ENCODE measurements at places on chromosomes 2 and 18. TPM values are rescaled to one million over a fixed set of nuclear protein-coding genes. Genes with fewer than 3 reads are reported as not detected.

SIGLEC15 gene
- not detected for total RNA-seq

EMX1 gene
- total RNA-seq, result not detected

PRLH gene
- not detected for total RNA-seq

ELAC1 gene
- total RNA-seq, result 6.7 TPM

SERPINB3 gene
- total RNA-seq, result not detected

CUL3 gene
- total RNA-seq, result 79.6 TPM

OTOS gene
- not detected for total RNA-seq

FN1 gene
- 4.5 TPM for total RNA-seq

- DNase-seq, result no peak
Observed at GRCh38 chr18:22469926-22470247, 52.2 kb upstream of the CTAGE1 start.

DNA sequence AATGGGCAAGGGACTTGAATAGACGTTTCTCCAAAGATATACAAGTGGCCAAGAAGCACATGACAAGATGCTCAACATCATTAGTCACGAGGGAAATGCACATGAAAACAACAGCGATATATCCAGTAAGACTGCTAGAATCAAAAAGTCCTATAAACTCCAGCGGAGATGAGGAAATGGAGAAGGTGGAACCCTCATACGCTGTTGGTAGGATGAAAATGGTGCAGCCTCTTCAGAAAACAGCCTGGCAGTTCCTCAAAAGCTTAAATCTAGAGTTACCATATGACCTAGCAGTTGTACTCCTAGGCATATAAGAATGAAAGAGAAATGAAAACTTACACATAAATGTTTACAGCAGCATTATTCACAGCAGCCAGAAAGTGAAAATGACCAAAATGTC is 48.1 kb downstream of the HPCAL1 start:
- no peak for DNase-seq

DNA sequence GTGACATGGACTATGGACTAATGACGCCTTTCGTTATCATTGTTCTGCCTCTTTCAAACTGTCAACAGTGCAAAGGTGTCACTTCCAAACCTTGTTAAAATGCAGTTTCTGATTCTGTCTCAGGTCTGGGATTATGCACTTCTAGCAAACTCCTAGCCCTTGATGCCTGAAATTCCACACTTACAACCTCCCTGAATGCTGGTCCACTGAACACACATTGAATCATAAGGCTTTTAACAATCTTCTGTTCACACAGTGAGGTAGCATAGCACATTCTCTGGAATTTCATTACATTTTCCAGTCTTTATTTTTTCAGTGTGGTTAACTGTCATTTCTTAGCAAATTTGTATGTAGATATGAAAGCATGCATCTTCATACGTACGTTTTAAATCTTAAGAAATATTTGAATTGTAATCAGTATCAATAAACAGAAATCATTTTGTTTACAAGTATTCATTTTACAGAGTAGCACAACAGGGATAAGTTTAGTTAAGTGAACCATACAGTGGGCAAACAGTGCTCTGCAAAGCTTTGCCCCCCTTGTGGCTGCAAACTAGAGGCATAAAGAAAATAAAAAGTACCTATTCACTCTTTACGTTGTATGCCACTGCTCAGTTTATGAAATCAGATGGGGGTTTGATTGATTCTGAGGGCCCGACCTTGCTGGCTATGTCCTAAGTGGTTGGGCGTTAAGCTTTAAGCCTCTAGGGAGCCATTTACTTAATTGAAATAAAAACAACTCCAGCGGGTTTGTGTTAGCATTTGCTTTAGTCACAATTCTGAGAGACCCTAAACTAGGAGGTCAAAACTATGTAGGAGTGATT is 250.8 kb downstream of the LRRTM1 start:
- no peak for DNase-seq

GRCh38 chr2:64337314-64337713 is 116.6 kb upstream of the LGALSL start:
- no peak for DNase-seq

GRCh38 chr2:159513745-159514144 is 102.6 kb downstream of the BAZ2B start:
- no peak for DNase-seq

DNA sequence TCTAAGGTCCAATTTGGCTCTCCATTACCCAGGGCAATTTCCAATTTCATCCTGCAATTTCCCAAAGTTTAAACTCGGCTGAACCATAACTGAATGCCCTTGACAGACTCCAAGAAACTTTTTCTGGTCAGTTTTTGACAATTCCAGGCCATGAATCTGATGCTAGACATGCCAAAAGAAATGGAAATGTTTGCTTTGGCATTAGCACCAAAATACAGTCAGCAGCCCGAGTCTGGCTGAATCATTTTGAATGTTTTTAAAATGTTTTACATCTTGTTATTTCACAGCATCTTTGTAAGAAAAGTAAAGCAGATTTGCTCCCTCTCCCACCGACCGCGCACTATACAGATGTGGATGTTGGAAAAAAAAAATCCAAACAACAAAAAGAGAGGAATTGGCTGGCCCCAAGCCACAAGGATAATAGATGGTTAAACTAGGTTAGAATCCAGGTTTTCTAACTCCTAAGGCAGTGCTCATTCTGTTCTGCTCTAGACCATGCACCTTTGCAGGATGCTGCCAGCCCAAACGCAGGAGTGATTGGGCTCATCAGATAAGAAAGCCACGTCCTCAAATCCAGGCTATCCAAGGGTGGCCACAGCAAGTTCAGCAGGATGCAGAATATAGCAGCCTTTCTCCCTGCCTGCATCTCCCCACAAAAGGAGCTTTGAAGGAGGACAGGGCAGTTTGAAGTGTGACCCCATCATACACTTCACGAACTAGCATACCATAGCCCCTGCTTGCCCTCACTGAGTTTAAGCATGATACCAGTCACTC is 167.5 kb downstream of the ALK start:
- no peak for DNase-seq

- no peak for DNase-seq
Observed at GRCh38 chr2:144198116-144198515, 321.8 kb downstream of the ZEB2 start.

DNA sequence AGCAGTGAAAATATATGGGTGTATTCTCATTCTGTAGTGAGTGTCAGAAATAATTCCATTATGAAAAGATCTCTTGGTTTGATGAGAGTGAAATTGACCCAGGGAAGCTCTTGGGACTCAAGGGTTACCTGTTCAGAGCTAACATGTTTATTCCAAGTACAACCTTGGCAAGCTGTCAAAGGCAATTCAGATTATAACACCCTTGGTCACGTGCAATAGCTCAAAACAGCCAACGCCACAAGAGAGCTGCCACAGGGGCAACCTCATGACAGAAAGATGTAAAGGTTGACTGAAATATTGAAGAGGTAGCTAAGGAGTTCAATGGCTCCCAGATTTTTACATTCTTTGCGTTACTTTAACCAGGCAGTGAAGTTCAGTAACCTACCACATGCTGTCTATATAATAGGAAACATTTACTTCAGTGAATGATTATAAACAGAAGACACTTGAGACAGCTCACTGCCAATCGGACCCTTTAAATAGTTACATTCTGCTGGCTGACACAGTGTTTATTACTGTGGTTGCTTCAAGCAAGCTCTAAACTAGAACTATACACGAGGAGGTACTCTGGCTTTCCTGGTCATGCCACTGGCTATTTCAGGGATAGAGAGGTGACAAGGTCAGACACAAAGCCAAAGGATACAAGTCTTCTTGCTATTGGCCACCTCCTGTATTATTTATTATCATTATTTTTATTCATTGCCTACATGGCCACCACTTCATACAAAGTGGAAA is 187.3 kb downstream of the PID1 start:
- DNase-seq, result no peak

GRCh38 chr2:54360055-54360792 is 95.9 kb upstream of the SPTBN1 start:
- DNase-seq, result no peak

DNA sequence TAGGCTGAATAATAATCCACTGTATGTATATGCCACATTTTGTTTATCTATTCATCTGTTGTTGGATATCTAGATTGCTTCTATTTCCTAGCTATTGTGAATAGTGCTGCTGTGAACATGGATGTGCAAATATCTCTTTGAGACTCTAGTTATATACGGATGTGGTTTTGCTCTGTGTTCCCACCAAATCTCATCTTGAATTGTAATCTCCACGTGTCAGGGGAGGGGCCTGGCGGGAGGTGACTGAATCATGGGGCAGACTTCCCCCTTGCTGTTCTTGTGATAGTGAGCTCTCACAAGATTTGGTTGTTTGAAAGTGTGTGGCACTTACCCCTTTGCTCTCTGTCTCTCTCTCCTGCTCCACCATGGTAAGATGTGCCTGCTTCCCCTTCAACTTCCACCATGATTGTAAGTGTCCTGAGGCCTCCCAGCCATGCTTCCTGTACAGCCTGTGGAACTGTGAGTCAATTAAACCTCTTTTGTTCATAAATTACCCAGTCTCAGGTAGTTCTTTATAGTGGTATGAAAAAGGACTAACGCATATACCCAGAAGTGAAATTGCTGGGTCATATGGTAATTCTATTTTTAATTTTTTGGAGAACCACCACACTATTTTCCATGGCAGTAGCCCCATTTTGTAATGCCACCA is 86.1 kb upstream of the UPP2 start:
- DNase-seq, result no peak

DNA sequence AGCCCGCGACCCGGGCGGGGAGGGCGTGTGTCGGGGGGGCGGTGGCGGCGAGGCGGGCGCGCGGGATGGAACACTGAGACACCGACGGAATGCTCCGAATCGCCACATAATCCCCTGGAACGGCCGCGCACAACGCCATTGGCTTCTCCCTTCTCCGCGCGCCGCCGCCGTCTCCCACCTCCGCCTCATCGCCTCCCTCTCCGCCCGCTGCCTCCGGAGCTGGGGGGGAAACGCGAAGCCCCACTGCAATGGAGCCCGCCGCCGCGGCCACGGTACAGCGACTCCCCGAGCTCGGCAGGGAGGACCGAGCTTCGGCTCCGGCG is at the start of gene PHLPP1:
TSS of gene PHLPP1 (plus strand) at position 106 of the 323 bp plus-strand sequence. CDS start at position 249, 143 bp downstream.
- DNase-seq, result no peak

GRCh38 chr18:80202264-80202998 is 44.9 kb downstream of the PARD6G start:
- DNase-seq, result no peak

DNA sequence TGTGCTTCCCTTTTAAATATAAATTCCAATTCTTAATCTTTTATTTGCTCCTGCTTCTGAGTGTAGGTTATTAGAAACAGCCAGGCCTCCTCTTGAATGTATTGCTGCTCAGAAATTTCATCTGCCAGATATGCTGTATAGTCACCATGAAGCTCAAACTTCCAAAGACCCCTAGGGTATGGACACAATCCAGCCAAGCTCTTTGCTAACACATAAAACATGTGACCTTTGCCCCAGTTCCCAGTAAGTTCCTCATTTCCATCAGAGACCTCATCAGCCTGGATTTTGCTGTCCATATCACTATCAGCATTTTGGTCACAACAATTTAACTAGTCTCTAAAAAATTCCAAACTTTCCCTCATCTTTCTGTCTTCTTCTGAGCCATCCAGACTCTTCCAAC is 75.2 kb downstream of the MAP2 start:
- DNase-seq, result no peak

DNA sequence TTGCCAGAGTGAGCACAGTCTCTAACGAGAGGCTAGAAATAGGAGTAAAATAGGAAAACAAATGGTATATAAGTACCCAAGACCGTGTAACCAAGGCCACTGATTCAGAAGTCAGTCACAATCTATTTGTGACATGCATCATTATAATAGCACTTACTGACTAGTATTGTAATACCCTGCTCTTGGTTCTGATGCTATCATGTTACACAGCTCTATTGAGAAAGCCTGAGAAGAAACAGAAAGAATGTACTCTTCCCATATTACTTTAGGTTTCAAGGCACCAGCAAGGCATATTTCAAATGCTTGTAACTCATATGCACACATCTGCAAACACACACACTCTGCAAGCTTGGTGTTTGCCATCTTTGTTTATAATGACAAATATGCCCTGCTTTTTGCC is 746.4 kb downstream of the SLC4A3 start:
- no peak for DNase-seq

DNA sequence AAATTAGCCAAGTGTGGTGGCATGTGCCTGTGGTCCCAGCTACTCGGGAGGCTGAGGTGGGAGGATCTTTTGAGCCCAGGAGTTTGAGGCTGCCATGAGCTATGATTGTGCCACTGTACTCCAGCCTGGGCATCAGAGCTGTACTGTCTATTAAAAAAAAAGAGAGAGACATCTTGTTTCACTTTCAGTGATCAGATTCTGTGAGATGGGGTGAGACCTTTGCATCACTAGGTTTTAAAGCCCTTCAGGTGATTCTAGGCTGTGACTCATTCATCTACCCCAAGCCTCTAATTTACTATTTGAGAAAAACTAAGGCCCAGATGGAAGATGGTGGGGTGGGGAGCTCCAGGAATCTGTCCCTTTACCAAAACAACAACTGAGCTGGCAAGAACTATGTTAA is 7.1 kb downstream of the C2orf92 start:
- no peak for DNase-seq

- DNase-seq, result no peak
Observed at GRCh38 chr2:214311931-214312749, 98.7 kb upstream of the VWC2L start.

GRCh38 chr18:48543228-48543627 is 4.4 kb downstream of the CTIF start:
- no peak for DNase-seq

- no peak for DNase-seq
Observed at GRCh38 chr2:30417253-30417652, 29.8 kb upstream of the LCLAT1 start.

DNA sequence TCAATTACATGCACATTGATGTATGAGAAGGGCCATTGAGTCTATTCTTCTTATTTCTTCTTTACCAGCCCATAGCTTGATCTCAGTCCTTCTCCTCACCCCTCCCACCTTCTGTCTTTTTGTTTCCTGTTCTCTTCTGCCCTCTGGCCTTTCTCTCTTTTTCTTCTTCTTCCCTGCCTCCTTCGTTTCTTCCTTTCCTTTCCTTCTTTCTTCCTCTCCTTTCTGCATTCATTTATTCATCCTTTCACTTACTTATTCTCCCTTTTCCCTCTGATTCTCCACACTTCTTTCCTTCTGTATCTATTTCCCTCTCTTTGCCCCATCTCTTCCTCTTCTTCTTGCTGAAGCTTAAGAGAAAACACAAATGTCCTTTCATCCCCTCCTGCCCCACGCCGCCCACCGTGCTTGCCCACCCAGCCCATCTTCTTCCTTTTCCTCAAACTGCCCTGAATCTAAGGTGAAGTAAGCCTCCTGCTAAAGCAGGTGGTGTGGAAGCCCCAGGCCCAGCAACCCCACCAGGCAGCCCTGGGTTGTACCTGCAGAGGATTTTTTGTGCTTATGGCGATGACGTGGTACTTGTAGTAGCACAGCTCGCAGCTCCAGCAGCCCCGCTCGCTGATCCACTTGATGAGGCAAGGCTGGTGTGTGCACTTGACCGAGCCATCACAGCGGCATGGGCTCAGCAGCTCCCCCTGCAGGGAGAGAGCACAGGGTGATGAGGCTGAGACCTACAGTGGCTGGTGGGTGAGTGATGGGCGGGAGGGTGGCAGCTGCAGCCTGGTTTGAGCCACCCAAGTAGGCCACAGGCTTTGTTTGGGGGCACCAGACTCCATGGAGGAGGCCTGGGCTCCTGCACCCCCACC is 89.0 kb downstream of the MARCHF4 start:
- no peak for DNase-seq
